ENCODE measurements at places on chromosomes 12 and 14.
A peak's percentile ranks its signal among the peaks of the same experiment; 100 is the strongest.

DNA sequence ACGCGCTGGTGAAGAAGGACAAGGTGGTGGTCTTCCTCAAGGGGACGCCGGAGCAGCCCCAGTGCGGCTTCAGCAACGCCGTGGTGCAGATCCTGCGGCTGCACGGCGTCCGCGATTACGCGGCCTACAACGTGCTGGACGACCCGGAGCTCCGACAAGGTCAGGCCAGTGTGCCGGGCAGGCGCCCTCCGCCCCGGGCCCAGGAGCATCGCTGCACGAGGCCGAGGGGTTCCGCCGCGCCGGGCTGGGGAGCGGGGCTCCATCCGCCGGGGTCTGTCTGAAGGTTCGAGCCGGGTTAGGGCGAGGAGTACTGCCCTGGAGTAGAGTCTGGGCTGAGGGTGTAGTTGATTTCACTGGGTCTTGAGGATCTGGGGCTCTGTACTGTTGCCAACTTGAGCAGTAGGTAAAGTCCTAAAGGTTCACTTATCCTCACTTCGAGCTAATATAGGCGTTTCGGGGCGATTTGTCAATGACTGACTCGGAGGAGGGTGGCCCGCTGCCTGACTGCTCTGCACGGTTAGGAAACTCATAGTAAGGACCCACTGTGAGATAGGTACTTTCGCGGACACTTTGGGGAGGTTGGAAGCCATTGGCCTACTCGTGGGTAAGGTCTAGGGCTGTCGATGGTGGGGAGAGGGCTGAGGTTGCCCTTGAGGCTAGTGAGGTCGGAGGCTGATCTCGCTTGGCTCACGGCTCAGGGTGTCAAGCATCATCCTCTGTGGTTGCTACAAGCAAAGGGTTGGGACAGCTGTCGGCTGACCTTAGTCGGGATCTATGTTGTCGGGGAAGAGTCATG lies 574 bp downstream of the GLRX5 start:
- no peak for DNase-seq

- no peak for DNase-seq
These were observed 7.2 kb downstream of the MBIP start for GRCh38 chr14:36313206-36313605.

- no peak for DNase-seq
These were observed 66.2 kb upstream of the BEGAIN start for GRCh38 chr14:100653409-100653808.

DNA sequence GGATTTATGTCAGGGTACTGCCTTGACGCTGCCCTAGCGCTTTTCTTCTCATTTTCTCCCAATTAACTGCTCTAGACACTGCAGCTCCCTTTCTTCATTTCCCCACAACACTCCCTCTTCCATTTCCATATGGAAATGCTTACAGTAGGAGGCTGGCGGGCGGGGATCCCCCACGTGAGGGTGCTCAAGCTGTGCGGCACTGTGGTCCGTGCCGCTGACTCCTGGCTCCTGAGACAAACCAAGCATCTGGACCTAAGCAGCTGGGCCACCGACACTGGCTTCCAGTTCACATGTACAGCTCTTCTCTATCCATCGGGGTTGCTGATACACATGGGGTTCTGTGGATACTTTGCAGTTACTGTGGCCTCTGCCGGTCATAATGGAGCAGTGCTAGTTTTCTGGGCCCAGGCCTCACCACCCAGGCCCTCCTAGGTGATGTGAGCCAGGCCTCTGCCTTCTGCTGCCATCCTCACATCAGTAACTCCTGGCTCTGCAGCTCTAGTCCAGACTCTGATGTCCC lies 20.2 kb downstream of the TCHP start:
- peak; percentile 29 for DNase-seq

DNA sequence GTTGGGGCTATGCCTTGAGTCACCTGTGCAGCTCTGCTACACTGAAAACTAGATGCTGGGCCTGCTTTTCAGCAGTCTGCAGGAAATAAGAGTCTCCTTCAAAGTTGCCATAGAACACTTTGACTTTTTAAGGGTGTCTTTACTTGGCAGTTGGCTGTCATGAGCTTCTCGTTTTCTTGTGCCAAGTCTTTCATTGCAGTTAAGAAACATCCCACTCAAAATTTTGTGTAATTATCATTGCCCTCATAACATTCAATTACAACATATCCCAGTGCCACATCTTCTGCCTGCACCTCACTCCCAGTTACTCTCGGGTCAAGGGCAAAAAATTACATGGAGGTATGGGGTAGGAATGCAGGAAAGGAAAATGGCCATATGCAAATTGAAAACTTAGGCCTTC lies 29.1 kb downstream of the GPR65 start:
- DNase-seq: no peak

DNA sequence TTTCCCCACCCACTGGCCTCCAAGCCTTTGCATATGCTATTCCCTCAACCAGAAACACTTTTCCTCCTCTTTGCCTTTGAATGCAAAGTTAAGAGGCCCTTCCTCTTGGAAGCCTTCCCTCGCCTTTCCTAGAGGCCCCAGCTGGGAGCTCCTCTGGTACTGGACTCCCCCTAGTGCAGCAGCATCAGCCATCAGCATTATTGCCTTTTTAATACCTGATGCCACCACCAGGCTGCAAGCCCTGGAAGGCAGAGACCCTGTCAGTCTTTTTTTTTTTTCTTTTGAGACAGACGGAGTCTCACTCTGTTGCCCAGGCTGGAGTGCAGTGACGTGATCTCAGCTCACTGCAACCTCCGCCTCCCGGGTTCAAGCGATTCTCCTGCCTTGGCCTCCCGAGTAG lies 19.1 kb upstream of the PLA2G1B start:
- DNase-seq: no peak

DNA sequence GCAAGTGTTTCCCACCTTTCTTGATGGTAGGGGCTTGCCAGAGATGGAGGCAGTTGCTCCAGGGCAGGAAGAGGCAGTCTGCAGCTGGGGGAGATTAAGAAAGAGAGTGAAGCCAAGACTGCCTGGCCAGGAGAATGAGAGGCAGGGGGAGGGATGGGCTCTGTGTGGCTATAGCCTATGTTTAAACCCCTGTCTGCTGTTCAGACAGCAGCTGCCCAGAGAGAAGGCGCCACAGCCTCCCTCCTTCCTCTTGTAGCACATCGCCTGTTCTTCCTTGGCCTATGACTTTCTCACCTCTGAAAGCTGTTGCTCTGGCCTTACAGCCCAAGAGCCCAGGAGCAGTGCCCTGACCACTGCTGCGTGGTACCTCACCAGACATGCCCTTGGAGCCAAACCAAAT lies 61.7 kb downstream of the EMP1 start:
- DNase-seq: no peak

GRCh38 chr14:70873627-70874026 lies 33.6 kb upstream of the PCNX1 start:
- no peak for DNase-seq

- no peak for DNase-seq
These were observed 204.1 kb downstream of the GXYLT1 start for GRCh38 chr12:41940571-41940970.

DNA sequence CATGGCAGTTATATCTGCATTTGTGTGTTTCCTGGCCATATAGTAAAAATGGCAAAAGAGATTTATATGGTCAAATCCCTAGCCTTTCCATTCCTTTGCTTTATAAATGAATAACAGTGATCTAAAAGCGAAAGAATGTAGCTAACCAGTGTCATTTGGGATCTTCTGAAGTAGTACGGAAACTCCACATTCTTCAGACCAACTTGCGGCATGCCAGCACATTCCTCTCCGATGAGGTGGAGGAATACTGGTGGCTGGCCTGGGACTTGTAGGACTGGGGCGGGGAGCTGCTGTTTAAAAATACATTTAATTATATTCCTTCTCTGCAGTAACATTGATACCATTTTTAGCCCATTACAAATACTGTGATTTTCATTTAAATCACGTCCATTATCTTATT lies 85.3 kb downstream of the SAMD4A start:
- peak; percentile 100 for DNase-seq

DNA sequence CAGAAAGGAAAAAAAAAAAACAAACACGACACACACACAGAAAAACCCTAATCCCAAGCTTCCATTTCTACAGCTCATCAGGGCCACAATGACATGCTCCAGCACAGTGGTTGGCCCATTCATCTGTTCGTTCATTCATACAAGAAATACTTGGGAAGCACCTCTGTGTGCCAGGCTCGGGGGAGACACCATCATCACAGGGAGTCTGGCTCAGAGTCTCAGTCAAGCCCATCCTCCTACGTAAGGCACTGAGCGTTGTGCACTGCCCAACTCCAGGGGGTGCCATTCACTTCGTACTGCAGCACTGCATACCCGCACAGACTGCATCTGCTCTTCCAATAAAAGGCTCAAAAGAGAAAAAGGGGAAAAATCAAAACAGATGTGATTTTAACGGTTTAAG lies 15.3 kb downstream of the VPS37B start:
- DNase-seq: peak; percentile 71

GRCh38 chr12:15801770-15802744 lies 12.9 kb upstream of the EPS8 start:
- DNase-seq: no peak

DNA sequence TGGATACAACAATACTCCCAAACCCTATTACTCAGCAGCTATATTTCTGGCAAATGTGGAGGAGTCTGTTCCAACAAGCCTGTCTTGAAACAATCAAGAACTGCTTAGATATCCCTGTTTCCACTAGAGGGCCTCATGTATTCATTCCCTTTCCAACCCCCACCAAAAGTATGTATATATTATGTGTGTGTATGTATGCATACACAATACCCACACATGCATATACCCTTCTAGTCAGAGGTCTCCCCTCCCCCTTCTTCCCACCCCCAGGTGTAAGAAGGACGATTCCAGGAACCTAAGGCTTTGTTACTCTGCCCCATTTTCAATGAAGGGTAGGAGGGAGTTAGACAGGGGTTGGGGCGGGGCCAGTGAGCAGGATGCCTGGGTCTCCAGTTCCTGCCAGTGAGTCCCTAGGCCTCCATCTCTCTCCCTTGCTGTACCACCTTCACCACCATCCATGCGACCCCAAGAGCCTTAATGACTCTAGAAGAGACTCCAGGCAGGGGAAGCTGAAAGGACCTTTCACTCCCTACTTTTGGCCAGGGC lies at the start of gene DGKA:
TSS of gene DGKA (plus strand) at position 392 of the 546 bp plus-strand sequence. CDS start 5,342 bp downstream, outside the sequence.
- DNase-seq: peak; percentile 82

- peak; percentile 74 for DNase-seq
These were observed 4.6 kb downstream of the TEAD4 start for GRCh38 chr12:2963760-2964292.

DNA sequence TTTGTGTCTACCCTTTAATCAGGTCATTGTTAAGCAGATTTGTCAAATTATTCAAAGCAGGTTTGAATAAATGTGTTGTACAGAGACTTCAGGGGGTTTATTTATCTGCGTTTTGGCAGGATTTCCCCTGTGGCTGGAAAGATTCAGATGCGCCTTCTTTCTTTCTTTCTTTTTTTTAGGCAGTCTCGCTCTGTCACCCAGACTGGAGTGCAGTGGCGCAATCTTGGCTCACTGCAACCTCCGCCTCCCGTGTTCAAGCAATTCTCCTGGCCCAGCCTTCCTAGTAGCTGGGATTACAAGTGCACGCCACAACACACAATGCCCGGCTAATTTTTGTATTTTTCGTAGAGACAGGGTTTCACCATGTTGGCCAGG lies 6.3 kb upstream of the NANOGNB start:
- DNase-seq: no peak

- DNase-seq: no peak
These were observed 17.1 kb downstream of the PDZRN4 start for GRCh38 chr12:41205070-41205709.

- DNase-seq: no peak
These were observed 964 bp upstream of the SERPINA4 start for GRCh38 chr14:94560291-94560665.

- DNase-seq: no peak
These were observed 969.6 kb upstream of the TMEM132C start for GRCh38 chr12:127297327-127297726.

GRCh38 chr14:40368314-40368713 lies 936.1 kb upstream of the FBXO33 start:
- no peak for DNase-seq

DNA sequence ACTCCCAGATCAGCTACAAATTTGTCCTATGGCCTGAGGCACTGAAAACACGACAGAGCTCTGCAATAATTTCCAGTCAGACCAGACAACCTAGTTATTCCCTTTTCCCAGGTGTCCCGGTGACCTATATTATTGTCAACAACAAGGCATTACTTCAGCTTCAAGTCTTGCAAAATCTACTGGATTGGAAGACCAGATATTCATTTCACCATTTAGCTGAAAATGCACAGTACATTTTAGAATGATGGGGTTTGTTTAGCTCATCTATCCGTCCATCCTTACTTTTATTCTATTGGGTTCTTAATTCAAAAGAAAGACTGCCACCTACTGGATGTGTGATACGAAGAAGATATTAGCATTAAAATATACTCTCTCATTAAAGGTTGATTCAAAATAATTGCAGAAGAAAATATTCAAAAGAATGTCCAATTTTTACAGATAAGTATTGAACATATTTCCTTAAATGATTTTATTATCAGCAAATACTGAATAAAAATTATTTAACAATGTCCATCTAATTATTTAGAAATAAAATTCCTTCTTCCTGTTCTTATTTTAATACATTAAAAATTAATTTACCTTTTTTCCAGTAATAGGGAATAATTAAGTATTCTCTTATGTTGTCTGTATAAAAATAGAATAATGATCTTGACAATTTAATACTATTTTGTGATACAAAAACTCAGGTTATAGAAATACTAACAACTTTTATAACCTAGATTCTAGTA lies 244.9 kb upstream of the LRIG3 start:
- DNase-seq: peak; percentile 61

GRCh38 chr12:20369305-20370013 lies 1.1 kb downstream of the PDE3A start:
- peak; percentile 65 for DNase-seq

GRCh38 chr14:92391726-92392125 lies 68.8 kb downstream of the SLC24A4 start:
- DNase-seq: no peak

DNA sequence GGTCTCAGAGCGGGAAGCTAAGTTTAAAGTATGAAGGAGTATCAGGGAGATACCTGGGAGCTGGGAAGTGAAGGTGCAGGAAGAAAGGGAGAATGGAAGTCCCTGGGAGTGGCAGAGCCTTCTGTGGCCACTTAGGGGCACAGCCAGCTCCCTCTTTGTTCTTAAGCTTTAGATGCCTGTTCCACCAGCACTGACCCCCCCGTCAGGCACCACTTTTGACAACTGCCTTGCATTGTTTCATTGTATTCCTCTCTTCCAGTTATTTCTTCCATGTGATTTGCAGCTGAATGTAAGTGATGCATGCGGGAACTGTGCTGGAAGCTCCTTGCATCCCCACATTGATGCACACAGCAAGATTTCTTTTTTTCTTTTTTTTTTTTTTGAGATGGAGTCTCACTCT lies 2.6 kb downstream of the GALNT16 start:
- DNase-seq: no peak

DNA sequence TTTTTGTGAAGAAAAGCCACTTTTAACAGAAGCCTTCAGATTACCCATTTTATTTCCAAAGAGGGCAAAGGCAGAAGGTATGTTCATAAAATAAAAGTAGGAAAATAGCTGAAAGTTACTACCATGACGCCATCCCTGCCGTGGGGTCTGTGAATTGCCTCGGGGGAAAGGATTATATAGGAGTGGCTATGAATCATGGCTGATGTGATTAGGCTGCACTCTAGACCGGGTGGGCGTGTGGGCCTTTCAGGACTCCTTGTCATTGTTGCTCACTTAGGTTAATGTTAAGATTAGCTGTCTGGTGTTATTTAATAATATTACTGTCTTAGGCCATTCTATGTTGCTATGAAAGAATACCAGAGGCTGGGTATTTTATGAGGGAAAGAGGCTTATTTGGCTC lies 195.5 kb downstream of the EGLN3 start:
- no peak for DNase-seq

- no peak for DNase-seq
These were observed 35.6 kb upstream of the ITPR2 start for GRCh38 chr12:26868447-26869103.

Data from fibroblast of skin of right biceps (primary cell).